ENCODE measurements at places on chromosomes 1 and 21.

GRCh38 chr1:13498553-13498952, 15.2 kb downstream of the LRRC38 start:
- no peak for DNase-seq

DNA sequence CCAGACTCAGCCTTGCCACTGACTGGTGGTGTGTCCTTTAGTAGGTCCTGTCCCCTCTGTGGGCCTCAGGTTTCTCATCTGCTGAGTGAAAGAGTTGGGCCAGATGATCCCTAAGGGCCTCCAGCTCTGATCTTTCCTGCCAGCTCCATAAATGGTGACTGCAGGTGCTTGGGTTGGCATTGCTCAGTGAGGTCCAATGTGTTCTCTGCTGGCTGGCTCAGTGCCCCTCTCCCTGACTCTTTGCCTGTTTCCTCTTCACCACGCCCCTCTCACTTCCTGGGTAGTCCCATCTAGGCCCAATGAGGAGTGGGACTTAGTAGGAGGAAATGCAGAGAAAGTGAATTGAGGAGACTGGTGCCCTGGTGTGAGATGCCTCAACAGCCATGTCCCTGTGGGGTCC, 36.6 kb downstream of the UBE2T start:
- DNase-seq: no peak

- no peak for DNase-seq
Measured at GRCh38 chr1:229943988-229944743, 122.9 kb upstream of the GALNT2 start.

GRCh38 chr1:36118447-36119204, 6.4 kb downstream of the COL8A2 start:
- DNase-seq: no peak

- no peak for DNase-seq
Measured at GRCh38 chr1:200152336-200152735, 124.8 kb downstream of the NR5A2 start.

GRCh38 chr1:27658951-27659496, 13.0 kb downstream of the IFI6 start:
- peak; percentile 91 for DNase-seq

- no peak for DNase-seq
Measured at GRCh38 chr21:37671381-37671780, 244.9 kb downstream of the KCNJ6 start.

GRCh38 chr1:165842023-165842670, 14.7 kb downstream of the UCK2 start:
- peak; percentile 33 for DNase-seq

GRCh38 chr1:233299450-233299849, 3.9 kb upstream of the PCNX2 start:
- no peak for DNase-seq

GRCh38 chr1:32350785-32351398, 11.4 kb downstream of the FAM229A start:
- DNase-seq: no peak

Data from mesenchymal stem cell (in vitro differentiated cells and primary cell).